ENCODE measurements at places on chromosomes 16 and 17.

GRCh38 chr17:20053361-20053964 is 44.3 kb downstream of the SPECC1 start:
- no peak for DNase-seq

GRCh38 chr17:45164734-45165269 is 3.1 kb downstream of the HEXIM2 start:
- no peak for DNase-seq

- peak; percentile 89 for DNase-seq
These were observed 26.4 kb downstream of the USP10 start for GRCh38 chr16:84726079-84726668.

GRCh38 chr17:42686520-42687128 is 4.3 kb downstream of the CNTNAP1 start:
- no peak for DNase-seq

GRCh38 chr17:42467889-42468288 is 9.2 kb downstream of the ATP6V0A1 start:
- no peak for DNase-seq

DNA sequence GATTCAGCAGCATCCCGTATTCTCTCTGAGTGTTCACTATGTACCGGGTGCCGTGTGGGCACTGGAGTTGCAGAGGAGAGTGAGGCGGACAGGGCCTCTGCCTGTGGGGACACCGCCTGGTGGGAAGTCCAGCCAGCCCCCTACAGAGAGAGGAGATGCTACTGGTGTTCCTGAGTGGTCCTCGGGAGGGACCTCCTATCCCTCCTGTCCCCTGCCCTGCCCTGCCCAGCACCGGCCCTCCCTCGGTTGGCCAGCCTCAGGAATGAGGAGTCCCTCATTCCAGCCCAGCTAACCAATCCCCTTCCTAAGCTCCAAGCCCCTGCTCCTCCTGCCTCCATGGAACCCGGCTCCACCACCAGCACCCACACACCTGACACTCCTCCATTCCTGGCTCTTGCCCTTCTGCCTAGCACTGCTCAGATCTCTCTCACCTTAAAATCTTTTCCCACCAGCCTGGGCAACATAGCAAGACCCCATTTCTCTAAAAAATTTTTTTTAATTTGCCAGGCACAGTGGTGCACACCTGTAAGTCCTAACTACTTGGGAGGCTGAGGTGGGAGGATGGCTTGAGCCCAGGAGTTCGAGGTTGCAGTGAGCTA is 2.0 kb downstream of the ASGR2 start:
- no peak for DNase-seq

- DNase-seq: no peak
These were observed 843 bp downstream of the ZNF174 start for GRCh38 chr16:3401719-3402397.

- DNase-seq: no peak
These were observed 144.7 kb downstream of the CDK5R1 start for GRCh38 chr17:32631341-32632096.

DNA sequence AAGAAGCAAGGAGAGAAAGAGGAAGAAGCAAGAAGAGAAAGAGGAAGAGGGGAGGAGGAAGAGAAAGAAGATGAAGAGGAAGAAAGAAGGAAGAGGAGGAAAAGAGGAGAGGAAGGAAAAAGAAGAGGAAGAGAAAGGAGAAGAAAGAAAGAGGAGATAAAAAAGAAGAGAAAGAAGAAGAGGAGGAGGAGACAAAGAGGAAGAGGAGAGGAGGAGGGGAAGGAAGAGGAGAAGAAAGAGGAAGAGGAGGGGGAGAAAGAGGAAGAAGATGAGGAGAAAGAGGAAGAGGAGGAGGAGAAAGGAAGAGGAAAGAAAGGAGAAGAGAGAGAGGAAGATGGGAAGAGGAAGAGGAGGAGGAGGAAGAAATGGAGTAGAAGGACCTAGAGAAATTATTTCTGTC is 80.4 kb downstream of the CDYL2 start:
- no peak for DNase-seq

DNA sequence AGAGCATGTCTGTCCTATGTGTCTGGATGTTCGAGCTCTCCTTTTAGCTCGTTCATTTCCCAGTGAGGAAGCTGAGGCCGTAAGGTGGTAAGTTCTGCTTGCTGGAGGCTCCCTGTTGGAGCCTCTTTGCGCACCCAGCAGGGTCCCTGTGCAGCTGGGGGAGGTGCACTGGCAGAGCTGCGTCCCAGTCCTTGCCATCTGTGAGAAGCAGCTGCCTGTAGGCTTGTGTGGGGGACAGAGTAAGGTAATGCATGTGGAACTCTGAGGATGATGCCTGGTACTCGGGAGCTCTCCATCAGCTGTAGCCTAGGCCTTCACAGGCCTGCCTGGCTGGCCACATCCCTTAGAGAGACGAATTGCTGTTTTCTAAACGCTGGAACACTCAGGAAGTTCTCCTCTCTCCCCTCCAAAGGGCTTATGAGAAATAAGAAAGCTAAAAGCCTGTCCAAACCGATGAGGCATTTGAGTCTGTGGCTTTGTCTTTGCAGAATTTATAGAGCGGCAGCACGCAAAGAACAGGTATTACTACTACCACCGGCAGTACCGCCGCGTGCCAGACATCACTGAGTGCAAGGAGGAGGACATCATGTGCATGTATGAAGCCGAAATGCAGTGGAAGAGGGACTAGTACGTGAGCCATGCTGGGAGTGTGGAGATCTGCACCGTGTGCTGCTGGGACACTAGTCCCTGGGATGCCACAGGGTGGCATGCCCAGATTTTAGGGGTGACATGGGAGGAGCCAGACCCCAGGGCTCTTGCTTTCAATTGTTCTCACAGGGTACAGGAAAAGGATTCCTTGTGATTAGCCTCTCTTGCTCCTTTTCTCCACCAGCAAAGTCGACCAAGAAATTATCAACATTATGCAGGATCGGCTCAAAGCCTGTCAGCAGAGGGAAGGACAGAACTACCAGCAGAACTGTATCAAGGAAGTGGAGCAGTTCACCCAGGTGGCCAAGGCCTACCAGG is 1.6 kb downstream of the NDUFB10 start:
- DNase-seq: no peak

Data from T-helper 9 cell (primary cell).